Calu3 (cell line): ENCODE measurements at places on chromosomes 2 and 18. TPM values are rescaled to one million over a fixed set of nuclear protein-coding genes. Genes with fewer than 3 reads are reported as not detected.

DNA sequence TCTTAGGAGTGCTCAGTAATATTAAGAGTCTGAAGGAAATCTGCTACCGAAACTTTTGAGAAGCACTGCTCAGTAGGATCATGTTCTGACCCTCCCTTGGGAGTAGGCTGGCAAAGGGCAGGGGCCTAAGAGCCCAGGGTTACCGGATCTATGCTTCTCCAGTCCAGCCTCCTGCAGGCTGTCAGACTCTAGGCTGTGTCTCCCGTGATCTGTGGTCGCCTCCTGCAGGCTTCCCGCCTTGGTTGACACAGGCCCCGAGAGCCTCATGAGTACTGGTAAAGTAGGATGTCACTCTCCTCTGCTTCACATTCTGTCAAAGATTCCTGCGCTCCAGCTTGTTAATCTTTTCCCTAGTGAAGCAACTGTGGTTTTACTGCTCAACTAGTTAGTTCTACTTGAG lies 647.8 kb upstream of the RAB6C start:
- no peaks in the 10 kb centered on the region for H3K27me3 ChIP-seq
- H3K4me1 ChIP-seq: no peaks in the 10 kb centered on the region
- H3K4me3 ChIP-seq: no peak overlapping the region
- no peak overlapping the region for H3K27ac ChIP-seq
- H3K36me3 ChIP-seq: no peaks in the 10 kb centered on the region
- DNase-seq: no peak

DNA sequence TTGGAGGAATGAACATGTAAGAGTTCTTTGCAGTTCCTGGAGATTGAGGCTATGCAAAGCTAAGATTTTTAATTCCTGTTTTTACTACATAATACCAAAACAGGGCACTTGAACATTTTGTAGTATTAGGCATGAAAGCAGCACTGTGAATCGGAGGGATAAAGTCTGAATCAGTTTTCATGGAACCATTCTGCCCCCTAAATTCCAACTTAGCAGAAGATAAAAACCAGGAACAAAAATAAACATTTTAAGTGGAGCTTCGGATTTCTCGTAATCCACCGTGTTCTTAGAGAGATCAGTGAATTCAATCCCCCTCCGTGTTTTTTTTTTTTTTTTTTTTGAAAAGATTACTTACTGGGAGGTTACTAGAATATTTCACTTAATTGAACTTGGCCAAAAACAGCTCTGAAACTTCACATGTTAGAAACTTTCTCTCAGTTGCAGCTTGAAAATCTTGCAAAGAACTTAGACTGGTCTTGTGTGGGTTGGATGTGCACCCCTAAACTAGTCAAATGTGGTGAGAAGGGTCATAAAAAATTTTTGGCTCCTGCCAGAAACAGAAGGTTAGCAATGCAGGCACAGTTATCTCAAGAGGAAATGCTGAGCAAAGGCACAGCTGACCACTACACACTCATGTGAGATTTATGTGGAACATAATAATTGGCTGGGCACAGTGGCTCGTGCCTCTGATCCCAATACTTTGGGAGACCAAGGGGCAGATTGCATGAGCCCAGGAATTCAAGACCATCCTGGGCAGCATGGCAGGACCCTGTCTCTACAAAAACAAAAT lies 145.4 kb upstream of the RNF152 start:
- H3K36me3 ChIP-seq: no peaks in the 10 kb centered on the region
- no peak overlapping the region for H3K4me3 ChIP-seq
- no peaks in the 10 kb centered on the region for H3K27me3 ChIP-seq
- no peaks in the 10 kb centered on the region for H3K4me1 ChIP-seq
- DNase-seq: no peak

DNA sequence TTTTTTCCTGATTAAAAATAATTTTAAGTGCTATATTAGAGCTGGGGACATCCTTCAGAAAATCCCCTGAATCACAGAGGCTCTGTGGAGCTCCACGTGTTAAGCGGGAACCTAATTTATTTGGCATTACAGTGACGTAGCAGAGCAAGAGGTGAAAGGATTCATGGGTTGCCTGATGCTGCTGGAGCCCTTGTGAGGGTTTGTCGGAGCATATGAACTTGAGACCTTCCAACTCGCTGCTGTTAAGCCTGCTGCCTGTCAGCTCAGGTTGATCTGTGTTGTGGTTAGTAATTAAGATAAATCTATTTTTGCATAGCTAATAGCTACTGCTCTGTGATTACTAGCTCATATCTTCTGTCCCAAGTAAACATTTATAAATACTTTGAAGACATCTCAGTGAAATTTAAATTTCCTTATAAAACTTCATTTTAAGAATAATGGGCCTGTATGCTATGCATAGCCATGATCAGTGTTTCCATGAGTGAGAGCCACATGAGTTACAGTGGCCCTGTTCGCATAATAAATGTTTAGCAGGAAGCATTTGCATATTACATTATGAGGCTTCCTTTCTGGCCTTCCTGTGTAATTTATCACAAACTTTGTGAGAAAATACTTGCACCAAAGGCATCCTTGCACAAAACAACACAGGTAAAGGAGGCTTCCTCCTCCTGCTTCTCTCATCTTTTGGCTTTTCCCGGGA lies 438.9 kb downstream of the PTPRM start:
- H3K4me3 ChIP-seq: no peak overlapping the region
- DNase-seq: no peak
- H3K4me1 ChIP-seq: no peaks in the 10 kb centered on the region
- H3K27ac ChIP-seq: no peak overlapping the region
- no peaks in the 10 kb centered on the region for H3K36me3 ChIP-seq
- no peaks in the 10 kb centered on the region for H3K27me3 ChIP-seq

TTN gene
- 0.07 and 0.24 TPM in 2 replicates for total RNA-seq

- H3K4me3 ChIP-seq: no peak overlapping the region
- no peaks in the 10 kb centered on the region for H3K36me3 ChIP-seq
- H3K27ac ChIP-seq: no peak overlapping the region
- H3K27me3 ChIP-seq: no peaks in the 10 kb centered on the region
Observed at GRCh38 chr2:211225784-211226183, 669.4 kb downstream of the CPS1 start.

GRCh38 chr2:3588084-3588483 lies 6.8 kb upstream of the COLEC11 start:
- no peak overlapping the region for H3K4me3 ChIP-seq
- H3K4me1 ChIP-seq: no peaks in the 10 kb centered on the region
- no peak overlapping the region for H3K27ac ChIP-seq
- no peaks in the 10 kb centered on the region for H3K27me3 ChIP-seq
- DNase-seq: no peak
- H3K36me3 ChIP-seq: no peaks in the 10 kb centered on the region

ZBTB7C gene
- not detected in 2 replicates for total RNA-seq

- no peaks in the 10 kb centered on the region for H3K27me3 ChIP-seq
- no peak overlapping the region for H3K27ac ChIP-seq
- H3K4me1 ChIP-seq: peaks cover 9% of the 10 kb centered on the region
- no peak for DNase-seq
- no peak overlapping the region for H3K4me3 ChIP-seq
- no peaks in the 10 kb centered on the region for H3K36me3 ChIP-seq
Observed at GRCh38 chr2:143150287-143150686, 21.1 kb downstream of the ARHGAP15 start.

DNA sequence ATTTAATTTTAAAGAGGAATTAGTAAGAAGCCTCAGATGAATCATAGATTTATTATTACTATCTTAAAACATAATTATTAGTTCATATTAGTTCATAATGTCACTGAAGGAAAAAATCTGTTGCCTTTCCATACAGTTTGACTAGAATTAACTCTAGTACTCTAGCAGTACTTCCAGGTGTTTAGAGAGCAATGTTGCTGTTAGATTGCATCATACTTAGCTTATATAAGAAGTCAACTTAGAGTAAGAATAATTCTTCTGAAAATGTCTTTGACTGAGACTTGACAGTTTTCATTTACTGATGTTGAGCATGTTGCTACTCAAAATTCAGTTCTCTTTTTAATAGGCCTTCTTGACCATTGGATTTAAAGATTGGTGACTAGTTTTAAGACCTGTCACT lies 4.7 kb downstream of the RAB3GAP1 start:
- H3K4me3 ChIP-seq: no peak overlapping the region
- peaks cover 45% of the 10 kb centered on the region for H3K36me3 ChIP-seq
- no peaks in the 10 kb centered on the region for H3K27me3 ChIP-seq
- H3K4me1 ChIP-seq: peaks cover 27% of the 10 kb centered on the region
- peak overlapping the region; percentile 82 for H3K27ac ChIP-seq
- no peak for DNase-seq

- no peak overlapping the region for H3K27ac ChIP-seq
- no peak for DNase-seq
- H3K4me1 ChIP-seq: no peaks in the 10 kb centered on the region
- no peaks in the 10 kb centered on the region for H3K36me3 ChIP-seq
- no peak overlapping the region for H3K4me3 ChIP-seq
Observed at GRCh38 chr2:96903815-96904214, 33.9 kb upstream of the SEMA4C start.

GRCh38 chr2:217433522-217433921 lies 569.3 kb downstream of the TNS1 start:
- DNase-seq: no peak
- H3K36me3 ChIP-seq: no peaks in the 10 kb centered on the region
- no peak overlapping the region for H3K27ac ChIP-seq
- no peaks in the 10 kb centered on the region for H3K27me3 ChIP-seq
- no peak overlapping the region for H3K4me3 ChIP-seq

KLHL41 gene
- 0.21 TPM in 1 of 2 replicates, not detected in the other for total RNA-seq

TMEM163 gene
- 2.5 and 3.5 TPM in 2 replicates for total RNA-seq

KIAA2012 gene
- 0.17 TPM in 1 of 2 replicates, not detected in the other for total RNA-seq

UPP2 gene
- not detected in 2 replicates for total RNA-seq

UGT1A10 gene
- total RNA-seq: 107 and 120 TPM in 2 replicates

GRCh38 chr2:9778471-9779316 lies 64.6 kb upstream of the TAF1B start:
- H3K4me1 ChIP-seq: peaks cover 15% of the 10 kb centered on the region
- peaks cover 3% of the 10 kb centered on the region for H3K27me3 ChIP-seq
- H3K27ac ChIP-seq: no peak overlapping the region
- no peak overlapping the region for H3K4me3 ChIP-seq

DNA sequence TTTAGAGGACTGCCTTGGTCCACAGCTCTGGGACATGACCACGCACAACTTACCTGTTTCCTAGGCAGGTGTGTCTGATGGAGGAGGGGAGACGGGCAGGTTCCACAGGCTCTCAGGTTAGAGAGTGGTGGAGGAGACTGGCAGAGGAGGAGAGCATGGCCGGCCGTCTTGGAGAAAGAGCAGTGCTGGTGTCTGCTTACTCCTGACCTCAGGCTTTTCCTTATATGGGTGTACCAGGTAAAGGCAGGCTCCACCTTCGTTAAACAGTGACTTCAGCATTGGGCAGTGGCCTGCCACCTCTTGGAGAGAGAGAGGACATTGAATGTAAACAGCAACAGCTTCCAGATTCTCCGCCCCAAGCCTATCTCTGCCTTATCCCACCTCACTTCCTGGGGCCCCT lies at the start of gene CAPN13:
Gene CAPN13, minus strand, starts transcription at position 198 of the 400 bp plus-strand sequence. CDS start 20,121 bp downstream, outside the sequence.
- peak within 1 kb of the TSS; percentile 44 for H3K4me3 ChIP-seq
- H3K36me3 ChIP-seq: peaks cover 6% of the 10 kb centered on the region
- peaks cover 16% of the 10 kb centered on the region for H3K4me1 ChIP-seq
- peak within 1 kb of the TSS; percentile 74 for H3K27ac ChIP-seq

DNA sequence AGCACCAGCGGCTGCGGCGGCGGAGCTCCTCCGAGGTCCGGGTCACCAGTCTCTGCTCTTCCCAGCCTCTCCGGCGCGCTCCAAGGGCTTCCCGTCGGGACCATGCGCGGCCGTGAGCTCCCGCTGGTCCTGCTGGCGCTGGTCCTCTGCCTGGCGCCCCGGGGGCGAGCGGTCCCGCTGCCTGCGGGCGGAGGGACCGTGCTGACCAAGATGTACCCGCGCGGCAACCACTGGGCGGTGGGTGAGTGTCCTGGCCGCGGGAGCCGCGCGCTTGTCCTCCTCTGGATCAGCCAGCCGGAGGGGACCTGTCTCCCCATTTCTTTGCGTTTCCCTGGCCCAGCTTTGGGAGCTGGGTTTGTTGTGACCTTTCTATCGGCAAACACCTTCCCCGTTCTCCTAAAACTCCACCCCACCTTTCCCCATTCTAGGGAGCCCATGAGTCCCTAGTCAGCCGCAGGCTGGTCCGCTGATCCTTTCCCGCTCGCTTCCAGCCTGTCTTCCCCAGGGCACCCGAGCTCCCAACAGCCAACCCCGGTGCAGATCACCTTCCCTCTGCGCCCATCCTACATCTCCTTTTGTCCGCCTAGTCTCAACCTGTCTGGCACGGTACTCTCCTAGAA lies 316 bp downstream of the GRP start:
- H3K36me3 ChIP-seq: no peaks in the 10 kb centered on the region
- H3K4me1 ChIP-seq: no peaks in the 10 kb centered on the region

- peaks cover 15% of the 10 kb centered on the region for H3K36me3 ChIP-seq
- no peak for DNase-seq
- no peak overlapping the region for H3K27ac ChIP-seq
- no peaks in the 10 kb centered on the region for H3K27me3 ChIP-seq
Observed at GRCh38 chr2:102235042-102235473, 48.2 kb downstream of the IL1RL2 start.

GRCh38 chr2:135984199-135985017 lies 1.0 kb downstream of the DARS1 start:
- no peaks in the 10 kb centered on the region for H3K4me1 ChIP-seq
- no peaks in the 10 kb centered on the region for H3K27me3 ChIP-seq
- peak overlapping the region; percentile 94 for H3K27ac ChIP-seq
- H3K36me3 ChIP-seq: peaks cover 48% of the 10 kb centered on the region

- no peaks in the 10 kb centered on the region for H3K36me3 ChIP-seq
- no peaks in the 10 kb centered on the region for H3K27me3 ChIP-seq
- DNase-seq: peak; percentile 40
- no peak overlapping the region for H3K4me3 ChIP-seq
- H3K27ac ChIP-seq: no peak overlapping the region
Observed at GRCh38 chr2:161273038-161273760, 35.0 kb upstream of the PSMD14 start.

DNA sequence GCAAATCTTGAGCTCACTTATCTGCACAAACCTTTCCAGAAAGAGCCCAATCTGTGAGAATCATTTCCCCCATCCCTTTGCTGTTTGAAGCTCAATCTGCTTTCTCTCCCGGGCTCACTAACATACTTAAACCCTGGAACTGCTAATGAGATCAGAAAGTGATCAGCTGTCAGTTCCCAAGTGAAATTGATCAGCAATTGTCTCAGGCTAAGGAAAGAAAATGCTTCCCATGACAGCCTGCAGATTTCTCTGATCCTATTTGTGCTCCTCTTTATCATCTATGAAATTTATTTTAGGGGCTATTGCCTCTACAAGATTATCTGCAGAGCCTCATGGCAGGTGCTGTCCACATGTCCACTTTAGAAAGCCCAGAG lies 239.0 kb upstream of the CXCR4 start:
- DNase-seq: no peak
- H3K36me3 ChIP-seq: no peaks in the 10 kb centered on the region
- H3K27me3 ChIP-seq: no peaks in the 10 kb centered on the region
- no peak overlapping the region for H3K27ac ChIP-seq
- no peak overlapping the region for H3K4me3 ChIP-seq
- no peaks in the 10 kb centered on the region for H3K4me1 ChIP-seq

CDH19 gene
- 0.27 and 0.33 TPM in 2 replicates for total RNA-seq

TWSG1 gene
- total RNA-seq: 24.8 and 29.1 TPM in 2 replicates

DNA sequence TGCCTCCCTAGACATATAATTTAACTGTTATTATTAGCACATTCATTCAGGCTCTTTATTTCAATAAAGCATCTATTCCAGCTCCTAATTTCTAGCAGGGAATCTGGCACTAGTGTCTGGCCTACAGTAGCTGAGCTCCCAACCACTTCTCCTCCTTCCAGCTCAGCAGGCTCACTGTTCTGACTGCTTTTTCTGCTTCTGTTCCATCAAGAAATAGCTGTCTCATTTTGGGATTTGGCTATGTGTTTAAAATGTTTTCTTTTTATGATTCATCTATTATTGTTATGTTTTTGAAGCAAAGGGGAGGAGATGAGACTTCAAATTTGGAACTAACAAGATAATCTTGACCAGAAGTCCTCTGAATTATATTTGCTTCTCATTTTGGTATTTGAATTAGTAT lies 172.7 kb upstream of the SMAD7 start:
- no peak overlapping the region for H3K27ac ChIP-seq
- H3K36me3 ChIP-seq: no peaks in the 10 kb centered on the region
- no peak overlapping the region for H3K4me3 ChIP-seq
- no peaks in the 10 kb centered on the region for H3K27me3 ChIP-seq

SLC9A4 gene
- 0.12 and 0.22 TPM in 2 replicates for total RNA-seq
